ENCODE measurements at places on chromosomes 2 and 18.

DNA sequence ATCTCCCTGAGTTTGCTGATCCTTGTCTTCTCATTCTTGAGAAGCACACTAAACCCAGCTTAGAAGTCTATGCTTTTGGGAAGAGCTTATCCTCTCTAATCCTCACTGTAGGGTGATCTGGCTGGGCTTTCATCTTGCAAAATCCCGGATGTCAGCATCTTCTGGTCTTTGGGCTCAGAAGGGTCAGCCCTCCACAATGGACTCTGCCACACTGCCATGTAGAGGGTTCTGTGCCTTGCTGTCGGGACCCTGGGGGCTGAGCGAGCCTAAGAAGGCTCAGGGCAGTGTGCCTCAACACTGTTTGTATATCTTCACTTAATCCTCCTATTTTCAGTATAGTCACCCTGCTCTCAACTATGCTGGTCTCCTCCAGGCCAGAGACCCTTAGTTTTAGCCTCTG, 102.3 kb downstream of the TGIF1 start:
- DNase-seq, result no peak

GRCh38 chr2:95386031-95386430, 16.5 kb upstream of the FAHD2A start:
- DNase-seq, result no peak

DNA sequence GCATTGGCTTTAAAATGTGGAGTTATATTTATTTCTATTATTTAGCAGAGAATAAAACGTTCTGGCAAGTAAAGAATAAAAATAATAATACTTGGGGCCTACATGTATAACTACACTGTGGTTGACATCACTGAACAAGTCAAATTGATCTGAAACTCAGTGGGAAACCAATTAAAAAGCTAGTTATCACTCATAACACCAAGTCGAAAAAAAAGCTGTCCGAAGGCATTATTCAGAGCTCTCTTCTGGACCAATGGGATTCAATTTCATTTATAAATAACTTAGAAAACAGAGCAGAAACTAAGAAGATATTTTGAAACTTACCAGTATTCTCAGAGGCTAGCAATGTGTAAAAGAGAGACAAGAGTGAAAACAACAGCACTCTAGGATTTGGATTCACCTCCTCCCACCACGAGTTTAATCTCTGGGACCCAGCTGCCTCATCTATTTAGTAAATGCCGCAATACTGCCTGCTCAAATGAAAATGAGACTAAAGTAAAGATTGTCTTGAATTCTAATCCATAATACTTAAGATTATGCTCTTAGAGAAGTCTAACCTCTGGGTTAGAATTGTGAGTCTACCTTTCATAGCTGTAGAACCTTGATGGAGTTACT, 128.4 kb downstream of the NBAS start:
- DNase-seq, result no peak

GRCh38 chr18:70432804-70433400, 144.1 kb downstream of the SOCS6 start:
- no peak for DNase-seq

DNA sequence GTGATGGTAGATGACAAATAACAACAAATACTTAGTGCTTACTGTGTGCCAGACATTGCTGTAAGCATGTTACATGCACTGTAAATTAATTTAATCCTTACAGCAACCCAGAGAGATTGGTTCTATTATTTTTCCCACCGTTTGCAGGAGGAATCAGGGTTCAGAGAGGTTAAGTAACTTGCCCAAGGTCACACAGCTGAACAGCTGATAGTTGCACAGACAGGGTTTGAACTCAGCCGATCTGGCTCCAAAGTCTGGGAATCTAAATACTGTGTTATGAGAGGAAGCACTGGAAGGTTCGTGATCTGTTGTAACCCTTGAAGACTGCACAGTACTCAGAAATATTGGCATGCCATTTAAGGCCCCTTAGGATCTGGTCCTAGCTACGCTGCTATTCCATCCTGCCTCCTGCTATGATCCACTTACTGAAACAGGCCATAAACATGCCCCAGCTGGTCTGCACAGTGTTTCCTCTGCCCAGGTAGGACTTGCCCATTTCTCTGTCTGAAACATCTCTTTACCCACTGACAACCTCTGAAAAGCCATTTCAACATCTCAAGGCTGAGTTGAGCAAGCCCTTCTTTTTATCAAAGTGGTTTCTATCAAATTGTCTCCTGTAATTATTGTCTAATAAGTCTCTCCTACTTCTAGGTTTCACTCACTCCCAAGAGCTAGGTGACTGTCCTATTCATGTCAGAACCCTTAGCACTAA, 40.4 kb upstream of the MRPL33 start:
- DNase-seq, result no peak

DNA sequence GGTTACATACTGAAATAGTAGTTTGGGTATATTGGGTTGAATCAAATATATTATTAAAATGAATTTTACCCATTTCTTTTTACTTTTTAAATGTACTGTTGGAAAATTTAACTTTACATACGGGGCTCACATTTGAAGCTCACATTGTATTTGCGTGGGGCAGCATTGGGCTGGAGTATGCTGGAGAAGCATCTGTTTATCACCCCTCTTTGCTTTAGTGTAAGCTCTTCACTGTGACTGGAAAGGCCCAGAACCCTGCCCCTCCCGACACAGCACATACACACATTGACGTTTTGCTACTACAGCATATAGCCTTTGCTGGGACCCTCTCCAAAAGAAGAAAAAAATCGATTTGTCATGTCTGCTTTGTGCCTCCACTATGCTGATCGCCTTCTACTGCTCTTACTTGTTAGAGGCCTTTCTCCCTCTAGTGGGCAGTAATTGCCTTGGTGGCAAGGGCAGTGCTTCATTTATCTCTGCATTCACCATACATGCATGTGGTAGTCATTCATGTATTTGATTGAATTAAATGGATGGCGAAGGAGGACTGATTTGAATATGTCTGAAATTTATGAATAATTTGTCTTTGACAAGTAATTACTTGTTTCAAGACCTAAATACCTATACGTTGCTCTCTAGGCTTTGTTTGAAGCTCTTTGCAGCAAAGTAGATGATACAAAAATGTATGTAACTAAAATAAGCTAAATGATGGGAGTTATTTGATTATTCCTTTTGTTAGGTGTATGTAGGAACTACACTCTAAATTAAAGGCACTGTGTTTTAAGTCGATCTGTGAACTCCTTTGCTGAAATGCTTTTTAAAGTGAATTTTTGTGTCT, 37.4 kb downstream of the VAPA start:
- peak; percentile 44 for DNase-seq

- peak; percentile 47 for DNase-seq
These were observed 1.9 kb upstream of the SH3BP4 start for GRCh38 chr2:234949762-234950434.

- no peak for DNase-seq
These were observed 64.1 kb downstream of the SLC66A2 start for GRCh38 chr18:79887181-79888000.

DNA sequence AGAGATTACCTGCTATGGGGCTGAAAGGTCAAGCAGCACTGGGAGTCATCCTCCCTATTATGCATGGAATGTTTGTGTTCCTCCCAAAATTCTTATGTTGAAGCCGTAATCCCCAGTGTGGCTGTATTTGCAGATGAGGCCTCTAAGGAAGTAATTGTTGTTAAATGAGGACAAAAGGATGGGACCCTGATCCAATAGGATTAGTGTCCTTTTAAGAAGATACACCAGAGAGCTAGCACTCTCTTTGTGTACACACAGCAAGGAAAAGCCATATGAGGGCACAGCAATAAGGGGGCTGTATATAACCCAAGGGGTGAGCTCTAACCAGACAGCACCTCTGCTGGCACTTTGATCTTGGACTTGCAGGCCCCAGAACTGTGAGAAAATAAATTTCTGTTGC, 18.3 kb downstream of the STAM2 start:
- DNase-seq, result no peak

- DNase-seq, result no peak
These were observed 62.5 kb upstream of the TMEM247 start for GRCh38 chr2:46416739-46417403.
